ENCODE measurements at places on chromosomes 5 and 9. TPM values are rescaled to one million over a fixed set of nuclear protein-coding genes. Genes with fewer than 3 reads are reported as not detected.
A peak's percentile ranks its signal among the peaks of the same experiment; 100 is the strongest.

DNA sequence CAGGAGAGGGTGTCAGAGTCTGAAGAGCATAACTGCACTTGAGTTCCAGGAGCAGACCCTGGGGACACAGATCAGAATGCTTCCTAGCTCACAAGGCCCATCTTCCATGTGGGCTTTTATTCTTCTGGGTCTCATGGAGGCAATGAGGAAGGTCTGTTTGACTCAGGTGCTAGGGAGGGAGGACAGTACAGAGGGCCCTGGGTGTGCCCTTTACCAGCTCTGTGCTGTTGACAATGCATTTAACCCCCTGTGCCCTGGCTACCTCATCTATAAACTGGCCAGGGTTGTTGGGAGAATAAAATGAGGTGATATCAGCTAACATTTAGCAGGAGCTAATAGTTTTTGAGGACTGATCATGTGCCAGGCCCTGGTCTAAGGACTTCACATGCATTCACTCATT is 318.0 kb downstream of the DMAC1 start:
- no peak for DNase-seq

DNA sequence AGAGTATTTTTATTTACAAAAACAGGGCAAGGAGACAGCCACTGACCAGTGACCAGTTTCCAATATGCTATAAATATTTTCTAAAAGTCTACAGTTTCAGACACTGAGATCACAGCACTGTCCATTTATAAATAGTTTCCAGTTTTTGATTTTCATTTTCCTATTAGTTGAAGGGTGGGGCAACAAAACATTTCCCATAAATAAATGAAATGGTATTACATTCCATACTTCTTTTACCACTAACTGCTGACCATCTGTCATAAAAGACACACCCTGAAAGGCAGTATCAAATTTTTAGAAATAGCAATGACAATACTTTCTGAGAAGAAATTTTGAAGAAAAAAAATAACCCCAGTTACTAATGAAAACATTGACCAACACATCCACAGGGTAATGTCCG is 126.7 kb downstream of the ARSB start:
- DNase-seq: no peak

- DNase-seq: no peak
Measured at GRCh38 chr5:16618138-16618897, 1.5 kb upstream of the RETREG1 start.

GRCh38 chr5:93454896-93455295 is 126.1 kb downstream of the NR2F1-AS1 start:
- no peak for DNase-seq

DNA sequence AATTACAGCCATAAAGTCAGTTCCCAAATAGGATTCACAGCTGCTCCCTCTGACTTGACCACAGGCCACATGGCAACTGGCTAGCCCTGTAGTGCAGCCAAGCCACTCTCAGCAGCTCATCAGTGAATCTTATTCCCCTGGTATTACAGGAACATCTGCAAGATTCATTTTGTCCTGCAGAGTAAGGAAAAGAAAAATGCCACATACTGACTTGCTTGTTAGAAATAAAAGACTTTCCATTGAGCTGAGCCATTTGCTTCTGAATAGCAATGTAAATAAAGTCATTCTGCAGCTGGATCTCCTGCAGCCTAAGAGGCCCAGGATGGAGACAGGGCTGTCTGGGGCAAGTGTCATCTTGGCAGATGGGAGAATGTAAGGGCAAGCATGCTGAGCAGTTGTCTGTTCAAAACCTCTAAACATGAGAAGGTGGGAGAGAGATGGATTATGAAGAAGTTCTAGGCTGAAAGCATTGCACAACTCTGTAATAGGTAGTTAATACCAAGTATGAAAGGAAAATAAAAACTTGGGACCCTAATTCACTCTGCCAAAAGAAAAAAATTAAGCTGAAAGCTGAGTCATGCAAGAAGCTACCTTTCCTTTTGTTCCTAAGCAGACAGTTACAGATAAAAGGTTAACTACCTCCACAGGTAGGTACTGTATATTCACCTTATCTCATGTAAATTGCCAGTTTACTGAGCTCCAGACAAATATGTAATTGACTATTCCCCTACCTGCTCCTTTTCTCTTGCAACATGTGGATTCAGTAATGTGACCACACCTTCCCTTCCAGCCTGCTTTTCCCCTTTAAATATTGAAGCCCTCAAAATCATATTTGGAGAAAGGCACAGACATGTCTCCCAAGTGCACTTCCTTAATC is 244.4 kb upstream of the RAI14 start:
- DNase-seq: no peak

- DNase-seq: no peak
Measured at GRCh38 chr9:23662320-23662719, 163.7 kb downstream of the ELAVL2 start.

- DNase-seq: no peak
Measured at GRCh38 chr5:1820926-1821325, 19.7 kb downstream of the NDUFS6 start.

- DNase-seq: no peak
Measured at GRCh38 chr5:101364469-101364868, 461.4 kb upstream of the ST8SIA4 start.

DNA sequence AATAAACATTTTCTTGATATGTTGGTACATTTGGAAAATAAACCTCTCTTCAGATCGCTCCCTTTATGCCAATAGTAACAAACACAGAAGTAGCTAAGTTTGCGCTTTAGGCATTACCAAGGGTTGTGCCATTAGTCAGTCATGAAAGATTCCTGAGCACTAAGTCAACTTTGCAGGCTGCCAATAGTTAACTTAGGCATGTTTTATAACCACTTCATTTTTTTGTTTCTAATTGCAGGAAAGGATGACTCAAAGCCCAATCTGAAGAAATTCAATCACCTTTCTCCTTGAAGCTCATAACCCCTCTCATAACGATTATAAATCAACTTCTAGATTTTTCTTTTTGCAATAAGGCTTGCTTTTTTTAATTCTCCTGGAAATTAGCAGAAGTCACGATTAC is 517.0 kb downstream of the AGTPBP1 start:
- DNase-seq: no peak

DNA sequence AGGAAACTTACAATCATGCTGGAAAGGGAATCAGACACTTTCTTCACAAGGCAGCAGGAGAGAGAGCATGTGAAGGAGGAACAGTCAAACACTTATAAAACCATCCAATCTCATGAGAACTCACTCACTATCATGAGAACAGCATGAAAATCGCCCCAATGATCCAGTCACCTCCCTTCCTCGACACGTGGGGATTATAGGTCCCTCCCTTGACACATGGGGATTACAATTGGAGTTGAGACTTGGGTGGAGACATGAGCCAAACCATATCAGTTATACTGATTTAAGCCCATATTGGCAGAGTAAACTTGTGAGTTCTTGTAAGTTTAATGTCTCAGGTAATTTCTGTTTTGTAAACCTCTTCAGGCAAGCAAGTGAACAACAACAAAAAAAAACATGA is 70.8 kb downstream of the ERAP1 start:
- DNase-seq: no peak

- DNase-seq: no peak
Measured at GRCh38 chr5:1827886-1828397, 26.7 kb downstream of the NDUFS6 start.

- DNase-seq: peak; percentile 65
Measured at GRCh38 chr9:93156475-93157008, 22.5 kb upstream of the NINJ1 start.

DNA sequence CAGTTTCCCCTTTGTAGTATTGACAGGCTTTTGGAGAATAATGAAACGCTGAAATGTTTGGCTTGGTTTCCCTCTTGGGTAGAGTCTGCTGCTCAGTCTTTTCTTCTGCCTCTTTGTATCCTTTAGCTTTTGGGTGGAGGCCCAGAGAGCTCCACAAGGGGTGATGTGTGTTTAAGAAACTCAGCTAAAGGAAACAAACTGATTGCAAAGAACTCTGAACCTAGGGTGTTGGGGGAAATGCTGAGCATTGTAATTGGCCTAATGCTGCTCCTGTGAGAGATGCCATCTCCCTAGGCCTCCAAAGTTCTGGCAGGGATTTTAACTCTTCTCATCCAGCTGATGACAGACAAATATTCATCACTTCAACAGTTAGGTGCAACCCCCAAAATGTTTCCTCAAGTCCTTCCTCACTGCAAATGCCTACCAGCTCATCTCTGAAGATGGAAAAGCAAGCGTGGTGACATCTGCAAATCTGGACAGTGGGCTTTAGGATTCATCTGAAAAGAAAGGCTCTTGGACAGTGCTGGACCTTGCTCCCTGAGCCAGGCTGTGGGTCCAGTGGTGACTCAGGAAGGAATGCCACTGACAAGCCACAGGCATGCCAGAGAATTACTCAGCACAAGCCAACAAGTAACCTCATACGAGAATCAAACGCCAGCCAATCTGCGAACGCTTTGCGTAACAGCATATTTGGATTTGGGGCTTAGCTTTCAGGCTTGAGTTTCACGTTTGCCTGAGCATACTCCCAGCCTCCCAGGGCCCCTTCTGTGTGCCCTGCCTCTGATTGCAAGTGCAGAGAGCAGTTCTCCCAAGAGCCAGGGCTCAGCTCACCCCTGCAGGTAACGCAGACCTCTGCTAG is 30.5 kb upstream of the ZSWIM6 start:
- DNase-seq: no peak

DNA sequence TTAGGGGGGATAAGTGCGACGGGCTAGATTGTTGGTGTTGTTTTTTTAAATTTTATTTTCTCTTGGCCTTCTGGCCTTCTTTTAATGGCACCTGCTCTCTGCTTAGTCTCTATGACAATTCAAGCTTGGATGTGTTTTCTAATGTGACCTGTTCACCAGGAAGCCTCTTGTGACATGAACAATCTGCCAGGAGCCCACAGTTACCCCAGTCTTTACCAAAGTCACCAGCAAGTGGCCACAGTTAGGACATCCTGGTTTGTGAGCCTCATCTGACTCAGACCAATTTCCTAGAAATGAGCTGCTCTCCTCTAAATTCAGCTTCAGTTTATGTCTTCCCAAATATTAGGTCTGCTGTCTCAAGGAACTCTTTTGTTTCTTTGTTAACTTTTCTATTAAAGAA is 135.8 kb downstream of the TLE4 start:
- DNase-seq: peak; percentile 21

GRCh38 chr9:137619240-137620047 is 639 bp downstream of the EHMT1 start:
- peak; percentile 52 for DNase-seq

DNA sequence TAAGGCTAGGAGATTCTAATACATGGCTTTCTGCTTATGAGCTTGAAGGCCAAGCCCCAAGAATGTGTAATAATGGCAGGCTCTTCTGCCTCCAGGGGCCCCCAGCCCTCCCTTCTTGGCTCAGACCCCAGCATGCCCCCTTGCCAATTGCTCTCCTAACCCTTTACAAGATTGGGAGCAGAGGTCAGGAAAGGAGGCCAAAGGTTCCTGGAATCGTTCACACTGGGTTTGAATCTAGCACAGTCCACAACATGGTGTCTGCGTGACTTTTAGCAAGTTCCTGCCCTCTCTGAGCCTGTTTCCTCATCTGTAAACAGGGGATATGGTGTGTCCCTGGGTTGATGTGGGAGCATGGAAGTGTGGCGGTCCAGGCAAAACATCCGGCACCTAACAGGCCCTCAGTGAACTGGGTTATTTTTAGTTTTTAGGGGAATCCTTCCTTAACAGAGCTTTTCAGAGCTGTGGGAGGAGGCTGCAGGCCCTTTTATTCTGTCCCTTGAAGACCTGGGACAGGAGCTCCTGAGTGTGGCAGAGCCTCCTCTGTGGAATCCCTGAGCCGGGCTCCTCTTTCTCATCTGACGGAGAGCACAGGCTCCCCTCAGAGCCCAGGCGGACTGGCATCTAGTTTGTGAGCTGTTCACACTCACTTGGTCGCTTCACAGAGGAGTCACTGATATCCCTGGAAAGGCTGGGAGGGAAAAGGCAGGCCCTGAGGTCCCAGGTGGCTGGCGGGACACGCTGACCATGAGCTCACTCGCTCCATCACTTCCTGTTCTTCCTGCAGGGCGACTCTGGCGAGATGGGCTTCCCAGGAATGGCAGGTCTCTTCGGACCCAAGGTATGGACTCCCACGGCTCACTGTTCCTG is 23.4 kb upstream of the ORM1 start:
- no peak for DNase-seq

DNA sequence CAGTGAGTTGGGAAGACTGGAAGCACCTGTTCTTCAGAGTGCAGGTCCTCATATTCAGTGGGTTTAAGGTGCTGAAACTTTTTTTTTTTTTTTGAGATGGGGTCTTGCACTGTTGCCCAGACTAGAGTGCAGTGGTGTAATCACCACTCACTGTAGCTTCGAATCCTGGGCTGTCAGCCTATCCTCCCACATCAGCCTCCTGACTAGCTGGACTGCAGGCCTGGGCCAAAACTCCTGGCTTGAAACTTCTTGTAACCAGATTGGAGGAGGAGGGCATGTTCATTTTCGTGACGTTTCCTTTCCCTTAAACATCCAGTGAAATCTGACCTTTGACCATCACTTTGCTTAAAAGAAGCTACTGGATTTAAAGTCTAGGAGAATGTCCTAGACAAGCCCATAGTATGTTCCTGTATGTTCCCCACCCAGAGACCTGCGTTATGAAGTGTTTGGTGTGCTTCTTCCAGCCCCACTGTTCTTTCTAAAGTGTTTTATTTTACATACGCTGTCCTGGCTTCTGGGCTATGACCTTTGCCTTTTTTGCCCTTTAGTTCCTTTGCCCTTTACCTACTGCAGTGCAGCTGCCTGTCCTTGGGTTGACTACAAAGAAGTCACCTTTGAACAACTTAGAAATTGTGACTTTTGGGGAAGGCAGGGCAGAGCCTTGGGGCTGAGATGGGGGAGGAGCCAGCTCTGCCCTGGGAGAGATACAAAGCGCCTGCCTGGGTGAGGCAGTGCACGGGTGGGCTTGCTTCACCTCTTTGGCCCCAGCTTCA is 18.4 kb downstream of the TENT4A start:
- DNase-seq: no peak

GRCh38 chr5:132819468-132819867 is 6.4 kb downstream of the SOWAHA start:
- peak; percentile 39 for DNase-seq

DNA sequence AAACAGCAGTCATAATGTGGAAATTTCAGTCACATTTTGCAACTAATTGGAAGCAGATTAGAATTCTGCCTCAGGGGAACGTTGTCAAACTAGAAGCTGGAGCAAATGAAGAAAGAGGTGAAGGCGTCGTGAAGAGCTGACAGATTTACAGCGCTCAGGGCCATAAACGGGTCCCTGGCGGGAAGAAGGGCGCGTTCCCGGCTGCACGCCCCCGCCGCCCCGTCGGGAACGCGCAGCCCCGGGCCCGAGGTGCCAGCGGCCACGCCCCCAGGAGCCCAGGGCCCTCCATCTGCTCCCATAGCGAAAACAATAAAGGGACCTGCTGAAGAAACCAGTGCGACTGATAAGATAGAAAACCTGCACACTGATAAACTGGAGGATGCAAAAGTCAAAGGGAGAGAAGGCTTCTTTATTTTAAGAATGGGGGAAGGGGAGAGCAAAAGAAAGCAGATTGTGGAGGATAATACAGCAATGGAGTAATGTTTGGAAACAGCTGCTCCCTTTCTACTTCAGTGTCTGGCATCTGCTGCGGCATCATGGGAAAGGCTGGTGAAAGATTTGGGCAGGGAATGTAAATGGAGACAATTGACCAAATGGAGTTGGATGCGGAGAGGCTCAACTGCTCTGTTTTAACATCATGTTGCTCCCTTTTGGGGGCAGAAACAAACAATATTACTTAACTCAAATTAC is 11.1 kb downstream of the ZNF608 start:
- DNase-seq: no peak

GRCh38 chr5:171926311-171926710 is 80.1 kb downstream of the FBXW11 start:
- DNase-seq: peak; percentile 21

GRCh38 chr5:110012145-110012544 is 322.4 kb downstream of the MAN2A1 start:
- DNase-seq: no peak

SLC34A1 gene
- 0.43 TPM for total RNA-seq

SOHLH1 gene
- not detected for total RNA-seq

SOWAHA gene
- total RNA-seq: not detected

GABBR2 gene
- not detected for total RNA-seq
